Fibroblast of skin of scalp (primary cell): ENCODE measurements at places on chromosomes 1 and 21.
A peak's percentile ranks its signal among the peaks of the same experiment; 100 is the strongest.

DNA sequence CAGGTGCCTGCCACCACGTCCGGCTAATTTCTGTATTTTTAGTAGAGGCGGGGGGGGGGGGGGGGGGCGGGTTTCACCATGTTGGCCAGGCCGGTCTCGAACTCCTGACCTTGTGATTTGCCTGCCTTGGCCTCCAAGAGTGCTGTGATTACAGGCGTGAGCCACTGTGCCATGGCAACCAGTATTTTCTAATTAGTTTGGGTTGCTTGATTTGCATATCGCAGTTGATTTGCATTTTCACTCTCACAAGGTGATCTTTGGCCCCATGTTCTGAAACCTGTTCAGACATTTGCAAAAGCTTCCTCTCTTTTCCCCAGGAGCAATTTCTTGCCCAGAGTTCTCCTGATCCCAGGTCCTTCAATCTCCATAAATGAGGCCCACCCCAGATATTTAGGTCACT lies 1.7 kb downstream of the TOR3A start:
- DNase-seq: no peak

DNA sequence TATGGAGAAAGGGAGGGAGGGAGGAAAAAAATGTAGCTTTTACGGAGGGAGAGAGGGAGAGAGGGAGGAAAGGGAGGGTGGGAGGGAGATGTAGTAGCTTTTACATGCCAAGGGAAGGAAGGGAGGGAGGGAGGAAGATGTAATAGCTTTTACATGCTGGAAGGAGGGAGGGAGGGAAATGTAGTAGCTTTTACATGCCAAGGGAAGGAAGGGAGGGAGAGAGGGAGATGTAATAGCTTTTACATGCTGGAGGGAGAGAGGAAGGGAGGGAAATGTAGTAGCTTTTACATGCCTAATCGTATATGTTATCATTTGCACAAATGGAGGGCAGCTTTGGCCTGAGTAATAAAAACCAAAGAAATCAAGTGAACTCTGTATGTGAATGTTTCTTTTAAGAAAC lies 35.6 kb downstream of the EEIG2 start:
- peak; percentile 60 for DNase-seq

- no peak for DNase-seq
These were observed 207.9 kb downstream of the RRAGC start for GRCh38 chr1:38651669-38652068.

DNA sequence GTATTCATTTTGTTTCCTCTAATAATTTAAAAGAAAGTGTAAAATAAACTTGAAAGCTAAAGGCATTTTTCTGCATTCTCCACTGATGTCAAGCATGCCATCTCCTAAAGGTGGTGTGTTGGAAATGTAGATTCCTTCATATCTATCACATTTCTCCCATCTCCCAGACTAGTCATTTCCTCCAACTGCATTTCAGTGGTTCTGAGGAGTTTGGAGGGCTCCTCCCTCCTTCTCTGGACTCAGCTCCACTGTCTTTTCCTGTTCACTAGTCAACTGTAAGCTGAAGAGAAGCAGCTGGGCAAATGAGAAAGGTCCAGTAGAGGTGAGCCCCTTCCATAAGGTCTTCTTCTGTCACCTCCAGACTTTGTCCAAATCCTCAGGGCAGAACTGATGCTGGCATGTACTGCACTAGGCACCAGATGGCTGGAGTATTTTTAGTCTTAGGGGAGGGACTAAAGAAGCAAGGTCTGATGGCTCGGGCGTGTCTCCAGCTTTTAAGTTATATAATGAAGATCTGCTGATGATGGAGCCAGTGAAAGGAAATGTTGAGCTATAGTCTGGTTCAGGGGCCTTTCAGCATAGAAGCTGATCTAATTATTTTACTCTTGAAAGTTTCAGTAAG lies 186.1 kb downstream of the NTNG1 start:
- no peak for DNase-seq

GRCh38 chr21:14877581-14878228 lies 187.1 kb downstream of the NRIP1 start:
- peak; percentile 49 for DNase-seq

GRCh38 chr1:53511323-53511932 lies 52.2 kb downstream of the DMRTB1 start:
- no peak for DNase-seq

DNA sequence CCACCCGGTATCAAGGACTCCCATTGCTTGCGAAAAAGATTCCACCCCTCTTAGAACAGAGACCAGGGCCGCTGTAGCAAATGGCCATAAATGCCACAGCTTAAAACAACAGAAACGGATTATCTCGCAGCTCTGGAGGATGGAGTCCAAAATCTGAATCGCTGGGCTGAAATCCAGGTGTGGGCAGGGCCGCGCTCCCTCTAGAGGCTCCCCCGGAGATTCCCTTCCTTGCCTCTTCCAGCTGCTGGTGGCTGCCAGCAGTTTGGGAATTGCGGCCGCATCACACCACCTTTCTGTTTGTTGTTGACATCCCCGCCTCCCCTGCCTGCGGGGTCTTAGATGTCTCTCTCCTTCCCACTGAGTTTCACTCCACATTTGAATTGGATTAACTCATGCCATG lies 15.6 kb downstream of the PDE9A start:
- DNase-seq: no peak

- DNase-seq: no peak
These were observed 55.2 kb downstream of the TOMM20 start for GRCh38 chr1:235073331-235073967.

- no peak for DNase-seq
These were observed 42.6 kb downstream of the SIM2 start for GRCh38 chr21:36741506-36741905.

DNA sequence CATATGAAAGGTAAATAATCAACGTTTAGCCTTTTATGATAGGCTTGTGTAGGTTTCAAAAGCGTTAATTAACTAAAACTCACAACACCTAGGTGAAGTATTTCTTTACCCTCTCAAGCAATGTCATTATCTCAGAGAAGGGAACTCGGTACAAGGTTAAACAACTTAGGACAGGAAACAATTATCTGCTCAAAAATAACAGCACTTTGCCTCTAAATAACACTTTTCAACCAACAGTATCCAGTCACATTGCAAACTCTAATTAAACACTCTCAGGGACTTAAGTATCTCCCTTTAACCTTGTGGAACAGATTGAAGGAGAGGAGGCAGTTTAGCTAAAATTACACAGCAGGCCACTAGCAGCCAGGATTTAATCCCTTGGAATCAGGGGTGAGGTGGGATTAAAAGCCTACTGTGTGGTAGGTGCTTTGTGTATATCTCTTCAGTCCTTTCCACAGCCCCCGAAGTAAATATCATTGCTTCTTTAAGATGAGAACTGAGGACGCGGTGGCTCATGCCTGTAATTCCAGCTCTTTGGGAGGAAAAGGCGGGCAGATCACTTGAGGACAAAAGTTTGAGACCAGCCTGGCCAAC lies 5.2 kb upstream of the AKNAD1 start:
- no peak for DNase-seq

GRCh38 chr1:8858888-8859706 lies 19.4 kb downstream of the ENO1 start:
- DNase-seq: peak; percentile 68

DNA sequence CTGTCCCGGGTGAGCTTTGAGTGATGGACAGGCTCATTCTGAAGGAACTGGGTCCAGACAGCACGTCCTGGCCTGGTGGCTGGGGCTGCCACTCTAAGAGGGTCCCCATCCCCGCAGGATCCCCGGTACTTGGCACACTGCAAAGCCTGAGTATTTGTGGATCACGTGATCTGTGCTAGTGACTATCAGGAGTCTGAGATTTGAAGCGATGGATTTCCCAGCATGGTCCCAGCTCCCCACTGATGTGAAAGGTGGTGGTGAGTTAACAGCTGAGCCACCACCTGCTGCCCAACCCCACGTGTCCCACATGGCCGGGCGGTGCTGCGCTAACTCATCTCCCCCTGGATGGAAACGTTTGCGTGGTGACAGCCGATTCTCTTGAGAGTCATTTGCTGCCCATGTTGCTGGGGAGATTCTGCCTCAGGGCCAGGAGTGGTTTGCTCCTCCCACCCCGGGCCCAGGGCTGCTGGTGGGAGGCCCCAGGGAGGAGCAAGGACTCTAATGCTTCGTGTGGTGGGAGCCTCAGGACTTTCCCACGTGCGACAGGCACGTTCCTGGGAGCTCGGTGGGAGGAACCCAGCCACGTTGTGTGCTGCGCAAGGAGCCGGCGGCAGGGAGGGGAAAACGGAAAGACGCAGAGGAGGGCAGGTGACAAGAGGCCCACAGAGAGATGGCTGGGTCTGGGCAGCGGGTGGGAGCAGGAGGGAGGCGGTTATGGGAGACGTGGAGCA lies 15.1 kb downstream of the FAAP20 start:
- DNase-seq: no peak

DNA sequence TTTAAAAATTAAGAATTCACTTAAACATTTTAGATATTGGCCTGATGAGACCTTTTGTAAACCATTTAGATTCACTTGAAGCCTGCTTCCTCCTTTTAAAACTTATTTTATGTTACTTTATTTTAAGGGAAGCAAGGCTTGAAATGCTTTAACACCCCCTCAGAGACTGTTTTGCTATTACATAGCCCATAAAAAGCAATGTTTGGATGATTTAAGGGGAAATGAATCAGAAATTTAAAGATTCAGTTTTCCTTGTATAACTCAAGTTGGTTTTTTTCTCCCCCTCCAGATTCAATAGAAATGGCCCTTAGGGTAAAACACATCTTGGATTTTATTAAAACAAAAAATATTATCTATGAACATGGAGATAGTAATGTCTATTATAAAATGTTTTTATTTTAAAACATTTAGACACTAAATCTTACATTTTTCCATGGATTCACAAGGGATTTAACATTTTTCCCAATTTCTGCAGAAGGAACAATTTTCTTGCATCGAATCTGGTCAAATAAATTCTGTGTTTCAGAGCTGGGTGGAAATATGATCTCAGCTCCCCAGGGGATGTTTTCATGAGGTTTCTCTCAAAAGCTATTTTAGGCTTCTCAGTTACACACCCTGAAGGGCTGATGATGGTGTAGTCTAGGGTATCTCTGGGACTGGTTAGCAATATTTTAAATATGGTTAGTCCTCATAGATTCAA lies 69.3 kb upstream of the WARS2 start:
- peak; percentile 53 for DNase-seq

DNA sequence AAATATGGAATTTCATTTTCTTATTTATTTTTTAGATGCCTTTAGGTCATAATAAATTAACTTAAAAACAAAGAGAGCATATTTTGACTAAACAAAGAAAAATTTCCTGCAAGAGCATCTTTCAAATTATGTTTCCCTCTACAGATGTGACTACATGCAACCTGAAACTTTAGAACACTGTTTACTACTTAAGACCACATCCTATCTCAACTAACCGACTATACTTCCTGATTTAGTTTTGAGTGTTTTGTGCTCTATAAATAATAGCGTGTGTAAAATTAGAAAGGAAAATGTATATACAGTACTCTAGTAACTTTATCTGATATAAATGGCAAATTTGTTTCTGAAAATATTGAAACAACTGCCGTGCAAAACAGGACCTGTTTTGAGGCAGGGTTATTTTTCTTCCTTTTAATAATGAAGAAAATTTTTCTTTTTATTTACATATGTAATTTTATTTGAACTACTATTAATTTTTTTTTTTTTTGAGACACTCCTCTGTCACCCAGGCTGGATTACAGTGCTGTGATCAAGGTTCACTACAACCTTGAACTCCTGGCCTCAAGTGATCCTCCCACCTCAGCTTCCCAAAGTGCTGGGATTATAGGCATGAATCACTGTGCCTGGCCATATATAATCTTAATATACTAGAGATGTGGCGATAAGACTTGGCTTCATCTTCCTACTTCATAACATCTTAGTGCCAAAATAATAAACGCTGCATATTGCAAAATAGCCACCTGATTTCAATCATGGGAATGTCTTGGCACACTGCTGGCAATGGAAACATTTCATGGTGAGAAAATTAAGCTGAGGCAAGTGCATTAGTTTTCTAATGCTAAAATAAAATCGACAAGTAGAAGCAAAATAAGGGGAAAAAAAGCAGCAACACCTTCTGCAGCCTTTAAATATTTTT lies 12.3 kb downstream of the ZRANB2 start:
- DNase-seq: no peak

DNA sequence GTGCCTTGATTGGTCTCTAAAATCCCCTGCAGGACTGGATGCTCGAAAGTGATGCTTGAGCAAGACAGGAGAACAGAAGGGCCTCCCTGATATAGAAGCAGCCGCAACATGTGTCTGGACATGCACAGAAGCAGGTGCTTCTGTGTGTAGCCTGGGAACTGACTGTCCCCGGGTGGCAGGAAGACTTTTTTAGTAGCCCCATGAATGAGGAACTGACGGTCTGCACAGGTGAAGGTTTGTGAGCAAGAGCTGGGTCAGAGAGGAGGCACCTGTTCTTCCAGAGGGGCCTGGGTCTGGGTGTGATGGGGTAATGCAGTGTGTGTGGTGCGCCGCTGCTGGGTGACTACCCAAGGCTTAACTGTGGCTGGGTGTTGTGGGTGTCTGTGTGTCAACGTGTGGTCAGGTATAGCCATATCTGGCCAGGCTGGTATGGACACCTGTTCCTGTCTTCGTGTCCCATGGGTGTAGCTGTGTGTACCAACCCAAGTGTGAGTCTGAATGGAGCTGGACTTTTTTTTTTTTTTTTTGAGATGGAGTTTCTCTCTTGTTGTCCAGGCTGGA lies 39.1 kb upstream of the FOXO6 start:
- DNase-seq: no peak

- DNase-seq: peak; percentile 29
These were observed 68.0 kb upstream of the AKT3 start for GRCh38 chr1:243917863-243918565.

DNA sequence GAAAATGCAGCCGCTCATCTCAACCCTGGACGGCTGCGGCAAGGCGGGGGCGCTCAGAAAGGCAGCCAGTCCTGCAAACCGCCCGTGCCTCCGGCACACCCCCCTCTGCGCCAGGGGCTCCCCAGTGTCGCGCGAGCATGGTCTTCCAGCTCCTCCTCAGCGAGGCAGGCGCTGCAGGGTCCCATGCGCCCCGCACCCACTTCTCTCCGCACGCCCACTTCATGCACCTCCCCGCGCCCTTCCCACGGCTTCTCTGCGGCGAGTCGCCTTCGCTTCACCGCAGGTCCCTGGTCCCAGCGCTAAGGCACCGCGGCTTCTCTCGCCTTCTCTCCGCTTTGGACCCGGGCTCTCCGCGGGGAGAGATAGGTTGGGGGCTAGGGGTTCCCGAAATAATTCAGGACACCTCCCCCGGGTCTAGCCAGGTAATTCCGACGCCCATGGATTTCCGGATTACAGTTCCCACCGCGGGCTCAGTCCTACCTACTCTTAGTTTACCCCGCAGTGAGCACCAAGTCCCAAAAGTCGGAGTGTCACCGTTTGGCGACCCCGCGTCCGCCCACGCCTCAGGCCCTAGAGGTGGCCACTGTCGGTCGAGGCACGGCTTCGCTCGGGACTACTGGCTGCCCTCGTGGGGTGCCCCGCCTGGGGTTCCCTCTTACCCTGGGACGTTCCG lies 67.5 kb downstream of the SYT2 start:
- DNase-seq: no peak

GRCh38 chr1:24708938-24709337 lies 36.3 kb upstream of the CLIC4 start:
- no peak for DNase-seq
